ENCODE measurements at places on chromosomes 6 and 20. TPM values are rescaled to one million over a fixed set of nuclear protein-coding genes. Genes with fewer than 3 reads are reported as not detected.

GRCh38 chr6:146358431-146359046 is 185.1 kb upstream of the RAB32 start:
- no peak for DNase-seq

DNA sequence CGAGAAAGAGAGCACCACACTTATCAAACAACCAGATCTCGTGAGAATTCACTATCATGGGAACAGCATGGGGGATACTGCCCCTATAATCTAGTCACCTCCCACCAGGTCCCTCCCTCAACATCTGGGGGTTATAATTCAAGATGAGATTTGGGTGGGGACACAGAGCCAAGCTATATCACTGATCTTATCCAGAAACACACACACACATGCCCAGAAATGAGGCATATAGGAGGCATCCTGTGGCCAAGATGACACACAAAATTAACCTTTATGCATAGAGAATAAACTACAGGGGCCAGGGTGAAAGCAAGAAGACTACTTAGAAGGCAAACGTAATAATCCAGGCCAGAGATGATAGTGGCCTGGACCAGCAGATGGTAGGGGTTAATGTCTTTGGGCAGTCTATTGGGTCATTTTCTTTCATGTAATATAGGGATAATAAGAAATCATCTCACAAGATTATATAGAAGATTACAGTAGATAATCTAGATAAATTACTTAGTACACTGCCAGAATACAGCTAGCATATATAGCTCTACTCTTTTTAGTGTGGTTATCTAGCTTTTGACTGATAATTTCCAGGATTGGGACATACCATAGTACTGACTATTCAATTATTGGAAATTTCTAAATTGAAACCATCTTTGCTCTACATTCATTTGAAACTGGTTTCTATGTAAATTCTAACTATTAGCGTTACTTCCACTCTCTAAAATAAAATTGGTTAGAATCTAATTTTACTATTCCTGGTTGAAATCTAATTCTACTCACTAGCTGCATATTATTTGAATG is 20.0 kb downstream of the RNF144B start:
- no peak for DNase-seq

Gene CST3
- total RNA-seq: not detected

Gene OPRM1
- not detected for total RNA-seq

GRCh38 chr6:3269281-3269975 is 10.7 kb downstream of the PSMG4 start:
- no peak for DNase-seq

GRCh38 chr6:169908403-169908933 is 157.0 kb downstream of the ERMARD start:
- no peak for DNase-seq

Gene PROCR
- total RNA-seq: 0.22 TPM

DNA sequence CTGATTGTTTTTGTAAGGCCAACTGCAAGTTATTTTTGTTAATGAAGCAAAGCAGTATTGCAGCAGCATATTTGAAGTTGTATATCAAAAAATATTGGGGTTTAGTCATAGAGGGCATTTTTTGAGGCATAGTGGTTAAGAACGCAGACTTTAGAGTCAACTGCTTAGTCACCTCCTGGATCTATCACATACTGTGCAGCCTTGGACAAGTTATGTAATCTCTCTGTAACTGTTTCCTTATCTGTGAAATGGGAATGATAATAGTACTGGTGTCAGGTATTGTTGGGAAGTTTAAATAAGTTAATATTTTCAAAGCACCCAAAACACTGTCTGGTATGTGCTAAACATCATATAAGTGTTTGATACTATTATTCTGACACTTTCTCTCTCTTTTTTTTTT is 27.2 kb upstream of the EFHC1 start:
- no peak for DNase-seq
